NCI-H1436 treated with DMSO at 0.1 percent for 48 hours (cell line): ENCODE measurements at places on chromosomes 4 and X.

DNA sequence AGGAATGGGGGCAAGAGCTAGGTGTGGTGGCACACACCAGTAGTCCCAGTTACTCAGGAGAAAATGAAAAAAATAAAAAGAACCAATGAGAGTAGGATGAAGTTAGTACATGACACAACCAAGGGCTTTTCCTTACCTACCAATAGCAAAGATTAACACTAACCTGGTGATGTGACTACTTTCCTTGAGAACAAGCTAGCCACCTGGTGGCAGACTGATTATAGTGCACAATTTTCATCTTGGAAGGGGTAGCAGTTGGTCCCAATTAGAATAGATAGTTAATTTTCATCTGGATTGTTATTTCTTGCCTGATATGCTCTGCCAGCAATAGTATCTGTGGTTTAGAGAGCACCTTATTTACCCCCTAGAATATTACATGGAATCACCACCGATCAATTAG is 1216.8 kb upstream of the PABPC4L start:
- no peak for DNase-seq

GRCh38 chrX:46991664-46992063 is 79.4 kb downstream of the JADE3 start:
- no peak for DNase-seq

DNA sequence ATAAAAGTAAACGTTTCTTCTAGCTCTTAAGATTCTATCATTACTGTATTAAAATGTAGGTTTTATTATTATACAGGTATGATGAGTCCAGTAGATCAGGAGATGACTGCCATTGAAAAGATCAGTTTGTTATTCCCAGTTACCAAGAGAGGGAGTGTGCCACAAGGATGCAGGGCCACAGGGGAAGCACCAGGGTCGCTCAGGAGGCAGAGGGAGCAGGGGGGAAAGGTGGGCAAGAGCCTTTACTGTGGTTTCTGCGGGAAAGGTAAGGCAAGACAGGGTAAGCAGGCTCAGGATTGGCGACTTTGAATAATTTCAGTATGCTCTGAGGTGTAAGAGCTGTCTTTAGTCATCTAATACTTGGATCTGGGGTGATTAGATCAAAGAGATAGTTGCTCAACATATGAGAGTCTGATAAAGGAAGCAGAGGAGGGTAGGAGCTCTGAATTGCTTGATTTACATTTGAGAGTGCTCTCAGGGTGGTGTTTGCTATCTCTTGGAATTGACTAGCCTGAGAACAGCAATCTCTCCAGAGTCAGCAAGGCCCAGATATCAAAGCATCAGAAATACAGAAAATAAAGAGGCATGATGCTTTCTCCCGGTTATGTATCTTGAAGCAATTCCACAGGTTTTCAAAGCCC is 86.0 kb downstream of the NDST3 start:
- DNase-seq: no peak

GRCh38 chrX:130049821-130050220 is 60.5 kb downstream of the ELF4 start:
- DNase-seq: no peak

DNA sequence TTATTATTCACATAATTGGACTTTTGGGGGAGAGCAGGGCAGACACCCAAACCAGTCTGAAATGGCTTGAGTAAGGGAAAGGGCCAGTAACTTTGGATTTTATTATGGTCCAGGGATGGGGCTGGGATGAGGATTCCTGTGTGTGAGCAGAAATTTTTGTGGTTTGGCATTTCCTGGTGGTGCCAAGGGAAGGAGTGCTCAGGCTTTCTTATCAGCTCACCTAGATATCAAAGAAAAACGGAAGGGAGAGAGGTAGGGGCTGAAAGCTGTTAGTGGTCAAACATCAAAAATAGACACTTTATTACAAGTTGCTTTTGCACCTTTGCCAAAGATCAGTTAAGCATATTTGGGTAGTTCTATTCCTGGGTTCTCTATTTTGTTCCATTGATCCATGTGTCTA is 128.5 kb upstream of the DIPK2B start:
- DNase-seq: no peak

- DNase-seq: peak; percentile 44
Measured at GRCh38 chr4:138890891-138891570, 124.5 kb upstream of the NOCT start.

- no peak for DNase-seq
Measured at GRCh38 chr4:147139455-147140198, 194.0 kb upstream of the TTC29 start.

DNA sequence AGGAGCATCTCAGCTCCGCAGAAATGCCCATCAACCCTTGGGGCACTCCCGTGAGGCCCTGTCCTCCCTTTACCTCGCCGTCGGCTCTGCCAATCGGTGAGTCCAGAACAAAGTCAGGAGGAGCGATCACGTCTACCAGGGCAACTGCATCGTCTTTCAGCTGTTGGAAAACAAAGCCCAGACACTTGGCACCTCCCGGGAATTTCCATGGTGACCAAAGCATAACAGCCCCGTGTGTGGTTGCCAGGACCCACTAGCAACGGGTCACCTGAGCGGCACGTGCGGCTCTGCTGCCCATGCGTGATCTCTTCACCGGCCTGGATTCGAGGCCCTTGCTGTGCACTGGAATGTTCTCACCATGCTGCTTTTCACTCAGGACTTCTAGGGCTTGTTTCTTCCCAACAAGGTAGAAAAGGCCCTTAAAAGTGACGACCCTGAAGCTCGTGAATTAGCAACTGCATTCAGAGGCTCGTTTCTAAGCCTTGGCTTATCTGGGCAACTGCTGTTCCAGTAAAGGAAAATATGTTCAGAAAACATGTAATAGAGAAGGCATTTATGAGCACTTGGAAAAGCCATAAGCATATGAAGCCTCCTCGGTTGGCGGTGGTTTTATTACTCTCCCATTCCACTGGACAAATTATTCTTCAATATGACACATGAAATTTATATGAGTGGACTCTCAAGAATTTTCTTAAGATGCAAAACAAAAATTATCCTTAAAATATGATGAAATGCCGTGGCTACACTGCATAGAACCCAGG is 69.5 kb downstream of the ACOX3 start:
- no peak for DNase-seq

GRCh38 chr4:162102713-162103112 is 61.1 kb downstream of the FSTL5 start:
- DNase-seq: no peak

- no peak for DNase-seq
Measured at GRCh38 chr4:146291313-146291712, 77.0 kb downstream of the REELD1 start.

DNA sequence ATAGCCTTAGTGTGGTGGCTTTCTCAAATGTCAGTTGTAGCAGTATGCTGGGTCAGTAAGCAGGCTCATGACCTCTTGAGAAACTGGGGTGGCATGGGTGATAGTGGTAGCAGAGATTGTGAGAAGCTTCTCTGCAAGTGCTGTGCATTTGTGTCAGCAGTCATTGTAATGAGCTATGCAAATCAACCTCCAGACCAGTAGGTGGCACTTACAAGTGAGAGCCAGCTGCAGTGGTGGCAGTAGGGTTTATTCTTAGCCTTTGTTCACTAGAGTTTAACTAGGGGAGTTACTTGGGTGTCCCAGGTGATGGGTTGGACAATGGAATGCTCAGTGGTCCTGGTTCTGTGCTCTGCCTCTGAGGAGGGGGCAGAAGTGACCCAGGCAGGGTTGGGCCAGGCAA is 818.7 kb downstream of the PCDH7 start:
- no peak for DNase-seq

DNA sequence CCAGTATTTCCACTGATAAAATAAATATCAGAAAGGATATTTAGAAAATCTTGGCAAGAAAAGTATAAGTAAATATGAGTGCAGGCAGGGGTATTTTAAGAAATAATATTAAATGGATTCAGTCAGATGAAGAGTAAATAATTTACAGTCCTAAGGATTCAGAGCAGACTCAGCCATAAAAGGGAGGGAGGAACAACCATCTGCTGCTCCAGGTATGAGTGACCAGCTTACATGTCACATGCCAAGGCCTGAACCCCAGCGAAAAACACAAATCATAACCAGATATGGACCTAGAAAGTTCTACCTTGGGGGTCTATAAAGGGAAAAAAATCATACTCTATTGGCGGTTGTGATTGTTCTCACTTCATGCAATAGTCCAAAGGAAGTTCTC is 166.8 kb downstream of the COL4A6 start:
- DNase-seq: no peak

GRCh38 chrX:104668550-104668949 is 102.6 kb downstream of the IL1RAPL2 start:
- no peak for DNase-seq

DNA sequence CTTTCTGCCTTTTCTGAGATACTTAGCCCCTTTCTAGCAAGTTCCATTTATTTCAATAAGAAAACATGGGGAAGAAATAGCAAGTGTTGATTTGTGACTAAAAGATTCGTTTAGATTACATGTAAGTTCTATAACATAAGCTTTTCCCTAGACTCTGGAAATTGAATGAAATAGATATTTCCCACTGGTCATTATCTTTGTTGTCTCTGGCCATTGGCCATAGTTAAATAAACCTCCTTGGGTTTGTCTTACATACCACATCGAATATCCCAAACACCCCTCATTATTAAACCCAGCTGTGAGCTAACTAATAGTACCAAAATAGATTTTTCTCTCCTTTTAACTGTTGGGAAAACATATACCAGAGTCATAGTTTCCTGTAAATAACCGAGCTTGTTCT is 534.8 kb downstream of the IQCM start:
- no peak for DNase-seq

GRCh38 chr4:828641-829271 is 2.8 kb upstream of the CPLX1 start:
- DNase-seq: no peak

DNA sequence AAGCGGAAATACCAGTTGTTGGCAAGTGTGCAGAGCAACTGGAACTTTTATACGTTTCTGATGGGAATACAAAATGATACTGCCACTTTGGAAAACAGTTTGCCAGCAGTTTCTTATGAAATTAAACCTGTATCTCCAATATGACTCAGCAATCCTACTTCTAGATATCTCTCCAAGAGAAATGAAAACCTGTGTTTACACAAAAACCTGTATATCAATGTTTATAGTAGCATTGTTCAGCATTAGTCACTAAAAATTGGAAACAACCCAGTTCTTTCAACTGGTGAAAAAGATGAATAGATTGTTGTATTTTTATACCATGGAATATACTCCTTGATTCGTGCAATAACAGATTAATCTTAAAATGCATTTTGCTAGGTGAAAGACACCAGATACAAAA is 26.8 kb downstream of the ATP7A start:
- DNase-seq: no peak

DNA sequence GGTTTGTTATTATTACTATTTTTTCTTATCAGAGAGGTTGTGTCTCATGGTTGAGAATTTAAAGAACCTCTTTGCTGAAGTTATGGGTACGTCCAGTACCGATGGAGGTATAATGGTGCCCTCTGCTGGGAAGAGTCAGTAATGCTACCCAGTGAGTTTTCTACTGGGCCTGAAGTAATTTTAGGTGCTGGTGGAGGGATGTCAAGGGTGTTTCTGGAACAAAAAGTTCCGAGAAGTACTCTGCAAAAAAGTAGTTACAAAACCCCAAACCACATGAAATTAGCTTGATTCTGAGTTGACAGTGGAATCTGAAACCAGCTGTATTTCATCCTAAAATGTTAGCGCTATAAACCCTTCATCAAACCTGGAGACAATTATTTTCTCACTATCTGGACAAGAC is 102.5 kb upstream of the MID1 start:
- DNase-seq: no peak

GRCh38 chrX:54087661-54088060 is 43.4 kb upstream of the PHF8 start:
- no peak for DNase-seq

GRCh38 chr4:123236606-123237005 is 160.0 kb upstream of the SPRY1 start:
- DNase-seq: no peak

- no peak for DNase-seq
Measured at GRCh38 chr4:184824081-184824775, 1.5 kb downstream of the ACSL1 start.

- no peak for DNase-seq
Measured at GRCh38 chr4:171342646-171343045, 470.6 kb upstream of the GALNTL6 start.
